NCI-H524 treated with DMSO at 0.1 percent for 48 hours (cell line): ENCODE measurements at places on chromosomes 5 and 9.

DNA sequence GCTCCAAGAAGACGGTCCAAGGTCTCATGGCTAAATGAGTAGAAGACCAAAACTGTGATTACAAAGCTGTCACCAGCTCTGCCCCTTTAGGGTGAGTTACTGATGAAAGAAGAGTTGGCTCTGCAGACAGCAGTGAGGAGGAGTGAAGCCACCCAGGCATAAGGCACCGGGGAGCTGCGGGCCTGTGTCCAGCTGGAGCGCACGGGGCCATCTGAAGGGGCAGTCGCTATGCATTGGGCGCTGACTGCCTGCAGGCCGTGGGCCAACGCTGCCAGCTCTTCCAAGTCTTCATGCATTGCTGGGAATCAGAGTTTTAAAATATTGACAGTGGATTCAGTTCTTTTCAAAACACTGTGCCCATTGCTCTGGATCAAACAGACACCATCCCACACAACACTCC is 70.3 kb downstream of the DAPK1 start:
- no peak for DNase-seq

DNA sequence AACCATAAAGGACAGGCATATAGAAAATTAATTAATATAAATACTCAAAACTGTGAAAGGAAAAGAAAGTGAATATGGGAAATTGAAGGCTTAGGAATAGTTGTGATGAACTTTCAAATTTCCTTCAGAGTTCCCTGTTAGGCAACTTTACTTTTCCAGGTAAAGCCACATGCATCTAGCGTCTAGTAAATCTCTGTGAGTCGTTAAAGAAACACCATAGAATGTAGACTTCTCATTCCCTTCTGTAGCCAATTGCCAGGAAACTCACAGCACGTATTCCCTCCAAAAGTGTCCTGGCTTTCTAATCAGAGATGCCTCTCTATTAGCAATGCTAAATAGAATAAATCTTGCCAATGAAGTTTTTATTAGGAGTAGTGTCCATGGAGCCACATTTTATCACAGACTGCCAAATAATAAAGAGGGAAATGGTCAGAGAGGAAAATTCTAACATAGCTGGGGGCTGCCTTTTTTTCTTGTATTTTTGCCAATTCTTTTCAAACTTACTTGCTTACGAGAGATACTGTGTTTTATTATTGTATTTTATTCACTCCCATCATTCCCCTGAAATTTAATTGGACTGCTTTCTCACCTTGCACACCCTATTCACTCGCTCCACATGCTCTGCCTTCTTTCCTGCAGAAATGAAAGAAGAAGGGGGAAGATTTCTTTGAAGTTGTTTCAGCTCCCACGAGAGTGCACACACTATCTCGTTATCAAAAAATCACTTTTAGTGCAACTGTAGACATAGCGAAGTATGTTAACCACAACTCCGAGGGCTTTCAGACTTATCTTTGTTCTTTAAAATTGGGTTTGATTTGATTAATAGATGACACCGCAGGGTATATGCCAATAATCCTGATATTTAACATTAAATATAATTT is 439.0 kb downstream of the CSNK1G3 start:
- DNase-seq: no peak

- DNase-seq: no peak
Measured at GRCh38 chr5:180112181-180112861, 40.8 kb upstream of the RNF130 start.

DNA sequence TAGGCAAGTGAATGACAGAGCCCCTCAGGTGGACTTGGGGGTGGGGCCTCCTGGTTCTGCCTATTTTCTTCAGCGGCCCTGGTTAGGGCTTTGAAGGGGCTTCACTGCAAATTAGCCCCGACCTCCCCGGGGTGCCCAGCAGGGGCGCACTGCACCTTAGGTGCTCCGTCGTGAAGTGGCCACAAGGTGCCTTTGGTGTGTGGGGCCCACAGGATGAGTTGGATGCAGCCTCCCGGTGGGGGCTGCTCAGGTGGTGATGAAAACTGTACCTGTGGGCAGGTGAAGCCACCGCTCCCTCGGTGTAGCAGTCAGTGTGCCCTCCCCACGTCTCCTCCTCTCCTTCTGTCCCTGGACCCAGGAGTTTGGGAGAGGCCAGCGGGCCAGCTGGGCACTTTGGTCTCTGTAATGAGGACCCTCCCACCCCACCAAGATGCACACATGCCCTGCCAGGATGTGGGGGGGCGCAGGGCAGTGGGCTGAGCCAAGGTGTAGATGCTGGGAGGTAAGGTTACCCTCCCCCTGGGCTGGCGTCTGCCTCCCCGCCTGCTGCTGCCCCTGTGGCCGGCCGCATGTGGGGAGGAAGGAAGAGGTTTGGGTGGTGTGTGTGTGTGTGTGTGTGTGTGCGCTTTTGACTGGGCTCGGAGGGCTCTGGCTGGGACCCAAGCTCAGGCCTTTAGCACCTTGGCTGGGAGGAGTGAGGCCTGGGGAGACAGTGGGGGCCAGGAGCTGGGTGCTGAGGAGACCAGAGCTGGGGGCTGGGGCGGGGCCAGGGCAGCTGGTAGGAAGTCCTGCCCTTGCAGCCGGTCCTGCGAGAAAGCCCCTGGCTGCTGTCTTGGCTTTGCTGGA is 55.6 kb downstream of the RXRA start:
- DNase-seq: no peak

- no peak for DNase-seq
Measured at GRCh38 chr5:32833663-32834062, 122.5 kb downstream of the NPR3 start.

- DNase-seq: no peak
Measured at GRCh38 chr5:11854936-11855335, 49.3 kb downstream of the CTNND2 start.

DNA sequence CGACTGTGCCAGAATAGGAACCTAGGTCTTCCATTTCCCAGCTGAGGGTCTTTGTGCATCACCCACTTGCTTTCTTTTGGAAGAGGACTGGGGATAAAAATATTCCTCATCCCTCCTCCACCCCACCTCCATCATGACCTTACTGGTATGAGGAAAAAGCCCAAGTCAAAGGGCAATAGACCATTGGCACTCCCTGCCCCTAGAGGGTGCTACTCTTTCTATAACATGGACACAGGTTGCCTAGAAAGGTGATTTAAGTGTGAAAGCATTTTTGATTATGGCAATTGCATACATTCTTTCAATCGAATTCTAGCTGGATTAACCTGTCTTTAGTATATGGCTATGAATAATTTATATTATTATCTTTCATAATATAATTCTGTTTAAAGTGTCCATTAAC is 22.8 kb upstream of the ZNF618 start:
- DNase-seq: no peak

- DNase-seq: no peak
Measured at GRCh38 chr9:125493384-125493783, 213.6 kb downstream of the MAPKAP1 start.

DNA sequence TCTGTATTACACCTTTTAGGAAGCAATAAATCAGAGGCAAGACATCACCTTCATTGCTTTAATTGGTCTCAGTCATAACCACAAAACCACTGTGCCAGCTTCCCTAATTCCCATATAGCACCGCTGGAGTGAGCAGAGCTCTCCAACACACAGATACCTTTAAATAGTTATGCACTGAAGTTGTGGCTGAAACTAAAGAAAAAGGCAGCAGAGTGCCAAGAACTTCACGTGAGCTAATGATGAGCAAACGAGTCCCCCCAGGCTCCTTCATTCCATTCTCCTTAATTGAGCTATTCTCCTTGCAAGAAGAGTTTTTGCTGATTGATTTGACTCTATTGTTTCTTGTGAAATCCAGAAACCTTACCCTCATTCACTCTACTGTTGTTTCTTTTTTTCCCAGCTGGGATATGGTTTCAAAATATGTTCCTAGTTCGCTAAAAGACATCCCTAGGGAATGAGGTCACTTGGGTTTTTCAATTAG is 501.5 kb downstream of the SPATA31D1 start:
- no peak for DNase-seq

- DNase-seq: no peak
Measured at GRCh38 chr9:80699511-80699998, 989.8 kb downstream of the TLE1 start.

GRCh38 chr5:36530215-36530614 is 76.2 kb upstream of the SLC1A3 start:
- DNase-seq: no peak

- no peak for DNase-seq
Measured at GRCh38 chr9:108212184-108212583, 643.6 kb downstream of the ACTL7B start.

GRCh38 chr5:91493086-91493485 is 110.0 kb upstream of the ARRDC3 start:
- no peak for DNase-seq

DNA sequence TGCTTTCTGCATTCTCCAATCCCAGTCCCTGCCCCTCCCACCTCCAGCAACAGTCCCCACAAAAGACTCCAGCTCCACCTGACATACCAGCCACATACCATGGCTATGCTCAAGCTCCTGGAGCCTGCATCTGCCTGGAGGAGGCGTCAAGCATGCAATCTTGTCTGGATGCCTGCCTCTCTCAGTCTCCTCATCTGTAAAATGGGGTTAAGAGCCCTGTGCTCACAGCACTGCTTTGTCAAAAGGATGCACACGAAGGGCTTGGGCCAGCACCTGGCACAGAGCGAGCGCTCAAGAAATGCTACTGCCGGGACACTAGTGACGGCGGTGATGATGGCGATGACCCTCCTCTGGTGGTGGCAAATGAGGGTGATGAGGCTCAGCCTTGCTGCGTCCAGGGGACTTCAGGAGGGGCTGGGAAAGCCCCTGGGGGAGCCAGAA is 202.9 kb upstream of the IER5L start:
- no peak for DNase-seq

GRCh38 chr9:6106711-6107339 is 91.4 kb upstream of the RANBP6 start:
- no peak for DNase-seq

- no peak for DNase-seq
Measured at GRCh38 chr9:87198716-87199115, 251.4 kb upstream of the GAS1 start.

DNA sequence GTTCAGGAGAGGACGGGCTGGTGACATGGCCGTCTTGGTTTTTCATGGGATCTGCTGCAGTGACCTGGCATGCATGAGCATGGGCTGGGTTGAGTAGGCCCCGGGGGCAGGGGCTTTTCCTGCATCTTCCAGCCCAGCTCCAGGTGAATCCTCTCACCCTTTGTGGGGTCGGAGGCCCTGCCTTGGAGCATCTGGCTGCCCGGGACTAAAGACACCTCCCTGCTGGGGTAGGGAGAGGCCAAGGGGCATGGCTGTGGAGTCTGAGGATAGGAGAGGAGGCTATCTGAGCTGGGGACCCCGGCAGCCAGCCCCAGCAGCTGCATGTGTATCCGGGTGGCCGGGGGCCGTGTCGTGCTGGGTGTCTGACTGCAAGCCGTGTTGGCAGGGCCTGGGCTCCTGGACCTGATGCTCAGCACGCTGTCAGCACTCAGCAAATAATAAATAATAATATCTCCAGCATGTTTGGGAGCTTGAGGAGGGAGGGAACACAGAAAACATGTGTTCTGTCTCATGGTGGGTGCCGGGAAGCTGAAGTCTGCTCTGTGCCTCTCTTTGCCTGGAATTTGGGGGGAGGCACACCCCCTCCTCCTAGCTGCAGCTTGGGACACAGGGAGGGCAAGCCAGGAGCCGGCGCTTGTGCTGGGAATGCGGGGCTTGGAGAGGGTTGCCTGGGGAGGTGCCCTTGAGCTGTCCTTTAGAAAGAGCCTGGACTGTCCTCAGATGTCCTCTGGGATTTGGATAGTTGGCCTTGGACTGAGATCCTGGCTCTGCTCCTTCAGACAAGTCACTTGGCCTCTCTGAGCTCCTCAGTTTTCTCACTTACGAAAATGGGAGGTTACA is 28.4 kb upstream of the PITX1 start:
- DNase-seq: no peak

GRCh38 chr9:120856700-120857099 is 14.0 kb upstream of the PSMD5 start:
- no peak for DNase-seq
